ENCODE measurements at places on chromosomes 4 and X.

DNA sequence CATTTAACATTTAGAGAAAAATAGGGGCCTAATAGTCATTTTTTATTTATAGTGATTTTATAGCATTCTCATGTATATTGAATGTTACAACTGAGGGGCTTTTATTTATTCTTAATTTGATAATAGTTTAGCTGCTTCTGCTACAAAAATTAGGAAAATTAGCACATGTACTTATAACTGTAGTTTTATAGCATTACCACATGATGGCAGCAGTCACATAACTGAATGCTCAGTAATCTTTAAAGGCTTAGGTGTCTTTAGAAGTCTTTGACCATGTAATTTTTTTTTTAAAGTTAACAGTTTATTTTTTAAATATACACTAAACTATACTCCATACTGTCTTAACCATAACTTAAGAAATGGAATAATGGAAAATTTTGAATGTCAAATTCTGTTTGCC is 136.6 kb downstream of the STAG2 start:
- DNase-seq = peak; percentile 65

DNA sequence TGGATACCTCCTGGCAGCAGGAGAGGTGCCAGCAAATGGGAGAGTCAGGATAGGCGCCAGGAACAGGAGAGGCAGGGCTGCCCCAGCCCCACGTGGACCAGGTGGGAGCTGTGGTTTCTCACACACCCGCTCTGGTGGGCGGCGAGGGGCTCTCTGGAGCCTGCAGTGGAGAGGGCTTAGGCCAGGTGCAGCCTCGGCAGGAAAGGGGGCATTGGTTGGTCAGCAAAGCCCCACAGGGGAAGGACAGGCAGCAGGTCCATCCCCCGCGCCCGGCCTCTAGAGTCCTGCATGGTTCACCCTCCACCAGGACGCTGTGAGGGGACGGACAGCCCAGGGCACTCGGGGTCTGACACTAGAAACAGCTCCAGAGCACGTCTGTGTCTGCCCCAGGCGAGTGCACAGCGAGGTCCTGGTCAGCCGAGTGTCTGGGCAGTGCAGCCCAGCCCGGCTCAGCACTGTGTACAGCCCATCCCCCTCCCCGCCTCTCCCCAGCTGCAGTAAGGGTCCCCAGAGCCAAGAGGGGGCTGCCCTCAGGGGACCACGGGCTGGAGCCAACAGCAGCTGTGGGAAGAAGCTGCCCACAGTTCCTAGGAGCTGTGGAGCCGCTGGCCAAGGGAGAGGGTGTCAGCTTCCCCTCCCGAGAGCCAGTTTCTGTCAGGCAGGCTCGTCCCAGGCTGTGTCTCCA is 8.2 kb downstream of the ATP5ME start:
- DNase-seq = no peak

DNA sequence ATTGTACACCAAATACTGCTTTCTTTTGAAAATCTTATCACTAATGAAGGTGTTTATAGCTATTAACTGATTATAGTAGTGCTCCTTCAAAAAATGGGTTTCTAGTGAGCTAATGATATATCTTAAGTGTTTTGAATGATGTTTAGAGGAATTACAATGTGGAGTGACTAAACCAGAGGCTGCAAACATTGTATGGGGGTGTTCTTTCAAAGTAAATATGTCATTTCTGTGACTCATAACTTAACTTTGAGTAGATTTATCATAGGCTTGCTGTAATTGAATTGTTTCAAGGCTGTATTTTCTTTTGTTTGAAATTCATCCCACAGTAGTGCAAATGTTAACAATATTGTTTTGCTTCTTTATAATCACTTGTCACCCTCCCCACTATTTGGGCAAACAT is 141.6 kb downstream of the IL1RAPL2 start:
- no peak for DNase-seq

DNA sequence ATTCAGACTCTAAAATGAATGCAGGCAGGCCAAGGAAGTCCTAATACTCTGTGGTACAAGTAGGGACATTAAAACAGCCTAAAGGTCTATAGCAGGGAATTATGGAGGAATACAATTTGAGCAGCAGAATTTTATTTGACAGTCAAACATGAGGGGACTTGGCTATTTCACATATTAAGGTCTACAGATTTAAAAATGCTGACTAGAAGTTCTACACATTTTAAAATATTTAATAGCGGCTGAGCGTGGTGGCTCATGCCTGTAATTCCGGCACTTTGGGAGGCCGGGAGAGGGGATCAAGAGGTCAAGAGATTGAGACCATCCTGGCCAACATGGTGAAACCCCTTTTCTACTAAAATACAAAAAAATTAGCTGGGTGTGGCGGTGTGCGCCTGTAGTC is 10.8 kb downstream of the HAUS3 start:
- no peak for DNase-seq

GRCh38 chrX:10039821-10040793 is 72.9 kb downstream of the CLDN34 start:
- DNase-seq = no peak

DNA sequence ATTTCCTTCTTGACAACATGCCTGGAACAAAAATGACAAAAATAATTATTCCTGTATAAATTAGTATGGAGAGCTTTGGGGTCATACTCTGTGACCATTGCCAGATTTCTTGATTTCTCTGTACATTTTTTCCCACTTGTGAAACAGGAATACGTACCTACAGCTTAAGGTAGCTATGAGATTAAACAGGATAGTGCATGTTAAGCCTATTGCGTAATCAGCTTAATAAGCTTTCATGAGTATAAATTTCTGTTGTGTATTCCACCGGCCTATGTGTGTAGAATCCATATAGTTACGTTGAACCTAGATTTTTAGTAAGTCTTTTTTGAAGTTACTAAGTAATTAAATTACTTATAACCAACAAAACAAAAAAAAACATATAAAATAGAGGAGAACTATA is 334.9 kb downstream of the DCTD start:
- no peak for DNase-seq

DNA sequence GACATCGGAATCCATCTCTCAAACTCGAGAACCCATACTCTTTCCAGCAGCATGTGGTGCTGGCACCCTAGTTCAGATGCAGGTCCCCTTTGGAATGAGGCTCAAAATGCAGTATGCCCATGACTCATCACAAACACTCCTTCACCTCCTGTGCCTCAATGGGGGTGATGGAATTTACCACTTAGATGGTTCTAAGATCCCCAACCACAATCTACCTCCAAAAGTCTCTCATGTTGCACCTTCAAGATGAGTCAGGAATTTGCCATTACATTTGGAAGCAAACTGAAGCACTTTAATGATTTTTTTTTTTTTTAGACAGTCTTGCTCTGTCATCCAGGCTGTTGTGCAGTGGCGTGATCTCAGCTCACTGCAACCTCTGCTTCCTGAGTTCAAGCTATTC is 8.5 kb upstream of the MID1 start:
- no peak for DNase-seq

DNA sequence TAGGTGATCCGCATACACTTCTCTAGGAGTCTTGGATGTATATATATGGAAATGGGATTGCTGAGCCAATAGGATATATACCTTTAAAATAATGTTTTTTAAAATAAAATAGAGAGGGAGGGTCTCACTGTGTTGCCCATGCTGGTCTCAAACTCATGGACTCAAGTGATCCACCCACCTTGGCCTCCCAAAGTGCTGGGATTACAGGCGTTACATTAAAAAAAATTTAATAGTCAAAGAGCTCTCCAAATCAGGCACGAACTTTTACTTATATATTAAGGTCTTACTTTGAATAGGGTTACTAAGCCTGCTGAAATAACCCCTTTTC is 109.0 kb downstream of the GNL3L start:
- no peak for DNase-seq

DNA sequence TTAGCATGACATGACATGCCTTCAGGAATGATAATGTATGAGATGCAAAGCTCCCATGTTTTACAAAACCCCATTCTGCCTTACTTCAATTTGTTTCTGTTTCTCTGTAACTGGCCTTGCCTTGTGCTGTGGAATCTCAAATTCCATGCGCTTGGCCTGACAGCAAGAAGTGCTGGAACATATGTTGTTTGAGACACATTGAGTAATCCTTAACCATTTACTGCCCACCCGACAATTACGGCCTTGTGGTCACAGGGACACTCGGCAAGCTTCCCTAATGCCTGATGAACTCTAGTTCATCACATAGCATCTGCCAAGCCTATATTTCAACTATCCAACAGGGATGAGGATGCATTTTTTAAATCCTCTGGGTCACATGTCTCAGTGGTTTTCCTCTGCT is 226.4 kb upstream of the CASK start:
- no peak for DNase-seq

DNA sequence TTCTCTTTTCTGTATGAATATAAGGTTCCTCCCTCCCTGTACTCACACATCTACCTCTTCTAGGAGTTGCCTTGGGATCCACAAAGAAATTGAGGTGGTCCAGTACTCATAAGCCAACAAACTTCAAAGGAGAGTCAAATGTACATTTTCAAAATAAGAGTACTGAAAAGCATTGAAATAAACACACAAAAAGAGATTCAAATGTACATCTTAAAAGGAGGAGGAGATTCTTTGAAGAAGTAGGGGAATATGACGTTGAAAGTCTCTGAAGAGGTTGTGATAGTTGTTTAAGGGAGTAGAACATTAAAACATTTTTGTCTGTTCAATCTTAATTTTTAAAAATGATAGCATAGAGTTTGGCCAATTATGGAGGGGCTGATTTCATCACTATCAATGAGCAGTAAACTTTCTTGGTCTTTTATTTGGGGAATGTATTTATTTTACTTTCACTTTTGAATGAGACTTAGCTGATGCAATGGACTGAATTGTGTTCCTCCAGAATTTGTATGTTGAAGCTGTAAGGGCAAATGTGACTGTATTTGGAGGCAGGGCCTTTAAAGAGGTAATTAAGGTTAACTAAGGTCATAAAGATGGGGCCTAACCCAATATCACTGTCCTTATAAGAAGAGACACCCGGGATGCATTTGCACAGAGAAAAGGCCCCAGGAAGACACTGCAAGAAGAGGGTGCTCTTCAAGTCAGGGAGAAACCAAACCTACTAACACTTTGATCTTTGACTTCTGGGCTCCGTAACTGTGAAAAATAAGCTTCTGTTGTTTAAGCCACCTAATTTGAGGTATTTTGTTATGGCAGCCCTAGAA is 226.3 kb upstream of the PGRMC2 start:
- DNase-seq = no peak

- no peak for DNase-seq
These were observed 105.6 kb downstream of the ANXA10 start for GRCh38 chr4:168197926-168198325.

GRCh38 chr4:76654791-76655190 is 219.8 kb downstream of the SHROOM3 start:
- no peak for DNase-seq
